Suppressor macrophage (primary cell): ENCODE measurements at places on chromosomes 3 and 15.

DNA sequence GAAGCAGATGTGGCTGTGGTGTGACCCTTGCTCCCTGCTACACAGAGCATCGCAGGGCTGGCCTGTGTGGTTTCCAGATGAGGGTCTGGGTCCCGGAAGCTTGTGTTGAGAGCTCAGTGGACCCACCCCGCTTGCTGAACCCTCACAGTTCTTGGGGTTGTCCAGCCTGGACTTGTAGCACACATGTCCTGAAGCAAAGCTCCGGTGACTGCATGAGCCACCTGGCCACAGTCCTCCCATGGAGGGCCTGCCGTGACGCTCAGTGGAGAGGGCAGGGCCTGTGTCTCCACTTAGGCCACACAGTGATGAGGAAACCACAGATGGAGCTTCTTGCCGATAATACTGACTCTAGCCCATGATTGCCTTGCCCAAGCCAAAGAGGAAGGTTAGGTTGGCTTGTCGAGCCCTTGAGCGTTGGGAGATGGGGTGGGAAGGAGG, 62.6 kb downstream of the RGMA start:
- no peak for DNase-seq

GRCh38 chr3:48507256-48508061, 3.5 kb upstream of the SHISA5 start:
- peak; percentile 62 for DNase-seq

DNA sequence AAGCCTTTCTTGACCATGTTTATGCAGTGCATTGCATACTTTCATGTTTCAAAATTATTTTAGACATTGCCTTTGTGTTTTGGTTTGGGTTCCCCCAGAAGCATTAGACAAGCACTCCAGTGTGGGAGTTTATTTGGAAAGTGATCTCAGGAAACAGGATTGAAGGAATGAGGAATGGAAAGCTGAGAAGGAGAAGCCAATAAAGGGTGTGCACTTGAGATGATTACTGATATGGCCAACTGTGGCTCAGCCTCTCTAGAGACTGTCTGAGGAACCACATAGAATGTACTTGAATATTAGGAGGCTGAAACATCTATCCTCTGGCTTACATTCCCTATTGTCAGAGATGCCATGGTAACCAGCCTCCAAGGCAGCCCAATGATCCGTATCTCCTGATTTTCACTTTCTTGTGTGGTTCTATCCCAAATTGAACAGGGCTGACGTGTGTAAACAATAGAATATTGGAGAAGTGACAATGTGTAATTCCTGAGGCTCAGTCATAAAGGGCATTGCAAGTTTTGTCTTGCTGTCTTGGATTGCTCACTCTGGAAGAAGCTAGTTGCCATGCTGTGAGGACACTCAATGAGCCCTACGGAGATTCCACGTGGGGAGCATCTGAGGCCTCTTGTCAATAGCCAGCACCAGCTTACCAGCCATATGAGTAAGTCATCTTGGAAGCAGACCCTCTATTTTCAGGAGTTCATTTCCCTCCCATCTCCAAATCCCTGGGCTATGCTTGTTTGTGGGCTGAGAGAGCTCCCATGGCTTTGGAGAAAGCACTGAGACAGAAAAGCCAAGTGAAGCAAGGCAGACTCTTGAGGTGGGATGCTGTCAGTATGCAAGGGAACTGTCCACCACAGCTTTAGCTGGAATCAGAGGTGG, 84.7 kb downstream of the SCN11A start:
- no peak for DNase-seq

DNA sequence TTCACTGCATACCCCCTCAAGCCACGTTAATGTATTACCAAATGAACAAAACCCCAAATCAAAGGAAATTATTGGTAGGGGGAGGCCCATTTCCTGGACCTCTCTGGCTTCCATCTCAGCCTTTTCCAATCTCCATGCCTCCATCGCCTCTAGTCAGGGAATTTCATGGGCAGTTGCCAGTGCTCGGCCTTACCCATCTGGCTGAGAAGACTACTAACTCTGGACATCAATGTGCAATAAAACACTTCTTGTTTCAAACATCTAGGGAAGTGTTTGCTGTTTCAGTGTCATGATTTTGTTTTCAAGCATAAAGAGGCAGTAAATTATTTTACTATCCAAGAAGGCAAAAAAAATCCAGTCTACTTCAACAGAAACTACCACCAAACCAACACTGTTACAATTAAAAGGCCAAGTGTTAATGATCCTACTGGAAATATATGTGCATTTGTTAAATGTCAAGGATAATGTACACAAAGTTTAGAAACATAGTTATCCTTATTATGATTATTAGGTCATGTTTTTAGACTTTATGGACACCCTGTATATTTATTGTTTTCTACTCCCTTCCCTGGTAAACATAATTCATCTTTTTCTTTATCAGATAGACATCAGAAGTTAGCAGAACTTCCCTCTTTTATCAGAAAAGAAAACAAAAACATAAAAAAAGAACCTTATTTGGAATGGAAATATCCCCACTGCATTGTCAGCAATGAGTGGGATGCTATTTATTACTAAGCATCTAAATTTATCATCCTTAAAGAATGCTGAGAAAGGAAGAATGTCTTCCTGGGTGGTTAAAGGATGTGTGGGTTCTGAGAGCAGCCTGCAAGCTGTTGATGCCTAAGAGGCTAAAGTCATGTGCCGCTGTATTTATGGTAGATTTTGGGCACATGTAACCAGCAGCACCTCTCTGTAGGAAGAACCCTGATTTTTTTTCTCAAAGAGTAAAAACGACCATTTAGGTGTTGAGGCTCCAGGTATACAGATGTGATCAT, 15.2 kb downstream of the LDHAL6B start:
- DNase-seq: peak; percentile 75

DNA sequence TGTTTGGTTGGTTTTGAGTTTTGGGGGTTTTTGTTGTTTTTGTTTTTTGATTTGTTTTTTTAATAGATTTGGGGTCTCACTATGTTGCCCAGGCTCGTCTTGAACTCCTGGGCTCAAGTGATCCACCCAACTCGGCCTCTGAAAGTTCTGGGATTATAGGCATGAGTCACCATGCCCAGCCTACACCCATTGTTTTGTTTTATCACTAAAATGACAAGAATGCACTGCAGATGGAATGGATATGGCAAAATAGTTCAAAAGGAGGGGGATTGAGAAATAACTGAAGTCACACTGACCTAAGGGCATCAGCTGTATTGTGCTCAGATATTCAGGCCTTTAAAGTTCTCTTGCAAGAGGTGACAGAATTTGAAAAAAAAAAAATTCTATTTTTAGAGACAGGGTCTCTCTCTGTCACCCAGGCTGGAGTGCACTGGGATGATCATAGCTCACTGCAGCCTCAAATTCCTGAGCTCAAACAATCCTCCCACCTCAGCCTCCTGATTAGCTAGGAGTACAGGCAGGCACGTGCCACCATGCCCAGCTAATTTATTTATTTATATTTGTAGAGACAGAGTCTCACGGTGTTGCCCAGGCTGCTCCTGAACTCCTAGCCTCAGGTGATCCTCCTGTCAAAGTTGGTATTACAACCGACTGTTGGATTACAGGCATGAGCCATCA, 4.4 kb upstream of the RASA2 start:
- peak; percentile 31 for DNase-seq

- no peak for DNase-seq
Measured at GRCh38 chr3:81734742-81735141, 26.7 kb downstream of the GBE1 start.

DNA sequence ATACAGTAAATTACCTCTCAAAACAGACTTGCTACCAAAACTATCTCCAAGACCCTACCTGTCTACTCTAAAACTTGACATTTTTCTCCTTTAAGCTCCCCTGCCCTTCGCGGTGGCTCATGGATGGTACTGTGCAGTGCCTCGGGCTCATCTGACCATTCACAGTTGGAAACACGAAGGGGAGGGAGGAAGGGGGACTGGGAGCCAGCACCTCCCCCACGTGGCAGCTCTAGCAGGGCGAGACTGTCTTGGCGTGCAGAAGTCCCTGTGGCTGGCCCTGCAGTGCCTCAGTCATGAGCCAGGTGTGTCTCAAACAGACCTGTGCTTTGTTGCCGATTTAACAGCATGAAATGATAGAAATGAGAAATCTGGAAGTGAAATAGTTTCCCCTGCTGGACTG, 372.0 kb downstream of the GABRG3 start:
- DNase-seq: no peak
